Stimulated activated CD8-positive, alpha-beta memory T cell treated with anti-CD3 and anti-CD28 coated beads, Interleukin-2, amount 100 ng/mL, for 1 hour (primary cell): ENCODE measurements at places on chromosomes 5 and 9.

DNA sequence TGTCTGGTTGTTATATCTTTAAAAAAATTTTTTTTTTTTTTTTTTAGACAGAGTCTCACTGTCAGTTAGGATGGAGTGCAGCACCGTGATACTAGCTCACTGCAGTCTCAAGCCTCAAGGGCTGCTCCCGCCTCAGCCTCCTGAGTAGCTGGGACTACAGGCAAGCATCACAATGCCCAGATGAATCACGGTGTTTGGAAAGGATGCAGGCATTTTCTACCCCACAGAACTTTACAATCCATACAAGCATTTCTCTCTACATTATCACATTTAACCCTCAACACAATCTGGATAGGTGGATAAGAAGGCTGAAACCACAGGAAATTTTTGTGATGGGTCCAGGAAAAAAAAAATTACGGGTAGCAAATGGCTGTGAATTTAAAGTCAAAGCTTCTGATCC lies 5.8 kb upstream of the PCA3 start:
- DNase-seq: no peak

DNA sequence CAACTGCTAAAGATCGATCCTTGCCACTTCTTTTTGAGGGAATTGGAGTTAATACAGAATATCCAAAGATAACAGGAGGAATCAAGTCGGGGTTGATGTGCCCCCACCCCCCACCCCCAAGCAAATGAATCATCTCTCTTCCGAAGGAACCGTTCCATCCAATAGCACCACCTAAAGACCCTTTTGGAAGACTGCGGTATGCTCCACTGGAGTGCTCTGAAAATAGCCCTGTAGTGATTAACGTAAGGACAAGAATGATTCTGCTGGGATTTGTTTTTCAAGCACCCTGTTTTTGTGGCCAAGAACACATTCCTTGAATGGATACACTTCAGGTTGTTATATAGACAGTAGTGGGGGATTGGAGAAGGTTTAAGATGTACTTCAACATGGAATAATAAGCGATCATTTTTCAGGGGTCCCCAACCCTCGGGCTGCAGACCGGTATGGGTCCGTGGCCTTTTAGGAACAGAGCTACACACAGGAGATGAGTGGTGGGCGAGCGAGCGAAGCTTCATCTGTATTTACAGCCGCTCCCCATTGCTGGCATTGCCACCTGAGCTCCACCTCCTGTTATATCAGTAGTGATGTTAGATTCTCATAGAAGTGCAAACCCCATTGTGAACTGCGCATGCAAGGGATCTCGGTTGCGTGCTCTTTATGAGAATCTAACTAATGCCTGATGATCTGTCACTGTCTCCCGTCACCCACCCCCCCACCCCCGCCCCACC lies 44.5 kb upstream of the TMEM252 start:
- DNase-seq: no peak

DNA sequence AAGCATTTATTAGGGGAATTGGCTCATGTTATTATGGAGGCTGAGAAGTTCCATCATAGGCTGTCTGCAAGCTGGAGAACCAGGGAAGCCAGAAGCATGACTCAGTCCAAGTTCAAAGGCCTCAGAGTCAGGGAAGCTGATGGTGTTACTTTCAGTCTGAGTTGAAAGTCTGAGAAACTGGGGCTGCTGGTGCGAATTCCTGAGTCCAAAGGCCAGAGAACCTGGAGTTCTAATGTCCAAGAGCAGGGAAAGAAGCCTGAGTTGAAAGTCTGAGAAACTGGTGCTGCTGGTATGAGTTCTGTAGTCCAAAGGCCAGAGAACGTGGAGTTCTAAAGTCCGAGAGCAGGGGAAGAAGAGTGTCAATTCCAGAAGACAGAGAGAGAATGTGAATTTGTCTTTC lies 641.1 kb downstream of the ISL1 start:
- DNase-seq: no peak

GRCh38 chr5:135072387-135073281 lies 38.6 kb upstream of the PITX1 start:
- no peak for DNase-seq

GRCh38 chr5:75012748-75013147 lies 39.6 kb downstream of the GCNT4 start:
- no peak for DNase-seq

- no peak for DNase-seq
Observed at GRCh38 chr5:167870055-167870454, 421.4 kb upstream of the WWC1 start.

DNA sequence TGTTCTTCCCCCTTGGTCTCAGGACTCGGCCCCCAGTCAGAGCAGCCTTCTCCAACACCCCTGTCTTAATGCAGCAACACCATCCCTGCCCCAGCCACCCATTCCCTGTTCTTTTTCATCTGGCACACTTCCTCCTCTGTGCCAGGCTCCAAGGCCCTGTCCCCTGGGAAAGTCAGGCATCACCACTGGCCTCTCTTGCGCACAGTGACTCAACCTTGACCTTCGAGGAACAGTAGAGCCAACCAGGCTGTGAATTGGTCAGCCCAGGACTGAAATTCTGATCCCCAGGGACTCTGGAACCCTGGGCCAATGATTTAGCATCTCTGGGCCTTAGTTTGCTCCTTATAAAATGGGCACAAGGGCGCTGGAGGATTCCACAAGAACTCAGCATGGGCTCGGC lies 10.5 kb upstream of the RALGDS start:
- no peak for DNase-seq

- no peak for DNase-seq
Observed at GRCh38 chr5:83924171-83924570, 203.5 kb upstream of the HAPLN1 start.

DNA sequence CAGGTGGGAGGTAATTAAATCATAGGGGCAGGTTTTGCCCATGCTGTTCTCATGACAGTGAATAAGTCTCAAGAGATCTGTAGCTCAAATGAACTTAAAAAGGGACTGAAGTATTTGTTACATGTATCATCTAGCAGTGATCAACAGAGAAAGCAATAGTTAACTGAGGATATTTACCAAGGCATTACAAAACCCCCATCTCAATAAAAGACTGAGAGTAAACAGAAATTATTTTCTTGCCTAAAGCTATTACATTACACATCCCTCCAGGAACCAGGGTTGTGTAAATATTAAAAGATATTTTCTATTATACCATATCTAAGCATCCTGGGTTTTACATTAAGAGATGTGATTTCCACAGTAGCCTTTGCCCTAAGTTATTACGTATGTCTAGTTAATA lies 169.9 kb downstream of the CTNND2 start:
- no peak for DNase-seq

GRCh38 chr5:140998921-140999410 lies 32.7 kb downstream of the PCDHAC2 start:
- no peak for DNase-seq

DNA sequence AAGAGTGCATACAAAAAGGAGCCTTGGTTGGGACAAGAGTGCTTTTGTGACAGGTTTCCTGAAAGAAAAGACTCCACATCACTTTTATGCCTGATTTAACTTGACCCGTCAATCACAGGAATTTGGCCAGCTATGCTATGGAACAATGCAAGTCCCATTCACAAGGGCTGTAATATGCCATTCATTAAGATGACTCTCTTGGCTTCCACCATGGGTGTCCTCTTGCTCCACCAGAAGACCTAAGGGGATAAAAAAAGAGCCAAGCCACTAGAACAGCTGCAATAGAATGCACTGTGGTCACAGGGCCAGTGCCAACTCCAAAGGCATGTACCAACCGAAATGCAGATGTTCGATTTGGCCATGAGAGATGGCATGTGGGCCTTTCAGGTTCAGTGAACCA lies 480.1 kb upstream of the MPDZ start:
- DNase-seq: no peak

GRCh38 chr5:106862450-106863193 lies 808.1 kb downstream of the EFNA5 start:
- no peak for DNase-seq

DNA sequence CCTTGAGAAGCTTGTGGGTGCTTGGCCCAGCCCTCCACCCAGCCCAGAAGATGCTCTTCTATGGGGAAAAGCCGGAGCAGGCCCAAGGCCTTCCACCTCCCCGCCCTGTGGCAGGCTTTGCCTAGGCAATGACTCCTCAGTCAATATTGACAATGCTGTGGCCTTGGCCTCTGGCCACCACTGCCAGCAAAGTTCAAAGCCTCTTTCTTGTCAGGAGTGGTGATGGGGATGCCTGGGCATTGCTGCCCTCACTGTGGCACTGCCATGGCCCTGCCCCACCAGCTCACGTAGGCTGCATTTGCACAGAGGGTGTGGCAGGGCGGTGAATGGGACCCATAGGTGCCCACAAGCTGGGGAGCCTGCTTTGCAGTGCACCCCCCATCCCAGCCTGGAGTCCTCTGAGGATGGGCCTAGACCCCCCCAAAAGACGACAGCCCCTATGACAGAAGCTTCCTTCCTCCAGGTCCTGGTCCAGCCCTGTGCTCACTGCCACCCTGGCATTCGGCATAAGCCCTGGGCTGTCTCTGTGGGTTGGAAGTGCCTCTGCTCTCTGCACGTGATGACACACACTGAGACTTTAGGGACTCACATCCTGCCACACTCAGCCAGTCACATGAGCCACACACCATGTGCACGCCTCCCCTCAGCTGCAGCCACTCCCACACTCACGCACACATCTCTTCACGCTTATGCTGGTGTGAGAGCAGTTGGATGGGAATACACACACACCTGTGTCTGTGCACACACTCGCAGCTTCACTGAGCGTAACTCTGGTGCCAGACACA lies 31.1 kb downstream of the MORN5 start:
- no peak for DNase-seq
